ENCODE measurements at places on chromosomes 11 and 22.

DNA sequence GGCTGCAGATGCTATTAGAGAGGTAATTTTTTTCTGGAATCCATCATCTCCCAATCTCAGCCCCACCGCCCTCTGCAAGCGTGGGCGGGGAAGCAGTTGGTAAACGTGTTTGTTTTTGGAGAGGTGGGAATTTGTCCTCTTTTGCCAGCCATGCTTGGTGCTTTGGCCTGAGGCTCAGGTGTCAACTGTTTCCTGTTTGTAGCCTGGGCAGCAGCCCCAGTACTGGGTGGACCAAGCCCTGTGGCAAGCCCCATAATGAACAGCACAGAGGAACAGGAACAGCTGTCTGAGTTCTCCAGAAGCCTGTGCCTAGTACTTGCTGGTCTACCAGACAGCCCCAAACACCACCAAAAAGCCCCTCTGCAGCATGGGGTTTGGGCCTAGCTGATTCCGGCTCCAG, 39.6 kb downstream of the POU2F3 start:
- no peak for DNase-seq

GRCh38 chr11:45211732-45212131, 65.3 kb downstream of the PRDM11 start:
- no peak for DNase-seq

DNA sequence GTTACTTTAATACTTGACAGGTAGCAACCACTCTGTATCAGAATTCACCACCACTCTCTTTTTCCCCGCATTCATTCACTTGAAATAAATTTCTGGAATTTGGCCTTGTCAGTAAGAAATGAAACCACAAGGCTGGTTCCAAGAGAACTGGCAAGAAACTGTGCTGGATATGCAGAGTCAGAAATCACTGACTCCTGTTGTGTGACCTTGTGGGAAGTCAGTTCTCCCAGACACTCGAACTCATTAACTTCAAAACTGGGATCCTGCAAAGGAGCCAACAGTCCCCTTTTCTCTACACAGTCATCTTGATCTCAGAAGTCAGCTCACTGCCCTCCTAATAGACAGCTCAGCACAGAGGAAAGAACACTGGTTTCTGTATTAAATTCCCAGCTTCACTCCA, 142.7 kb downstream of the LRRC4C start:
- DNase-seq, result no peak

- peak; percentile 94 for DNase-seq
Observed at GRCh38 chr11:119205574-119206510, at the start of gene CBL. TSS of gene CBL (plus strand) at chr11:119206339. CDS start at chr11:119206418, 79 bp downstream.

- no peak for DNase-seq
Observed at GRCh38 chr22:50107529-50107928, 17.7 kb downstream of the MOV10L1 start.

DNA sequence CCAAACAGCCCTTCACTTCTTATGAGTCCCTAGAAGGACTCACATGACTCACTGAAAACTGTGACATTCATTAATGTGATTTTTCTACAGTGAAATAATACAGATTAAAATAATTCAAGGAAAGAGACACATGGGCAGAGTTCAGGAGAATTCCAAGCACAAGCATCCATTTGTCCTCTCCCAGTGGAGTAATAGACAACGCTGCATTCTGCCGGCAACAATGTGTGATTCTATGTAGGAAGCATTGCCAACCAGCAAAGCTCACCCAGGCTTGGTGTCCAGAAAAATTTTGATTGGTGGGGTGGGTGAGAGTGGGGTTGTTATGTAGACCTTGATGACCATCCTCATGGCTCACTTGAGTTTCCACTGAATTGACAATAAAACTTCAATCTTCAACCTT, 123.9 kb downstream of the VPREB1 start:
- no peak for DNase-seq

- no peak for DNase-seq
Observed at GRCh38 chr22:49799431-49800075, 28.1 kb downstream of the BRD1 start.

GRCh38 chr11:9823439-9823838, 159.6 kb downstream of the SWAP70 start:
- DNase-seq, result no peak

DNA sequence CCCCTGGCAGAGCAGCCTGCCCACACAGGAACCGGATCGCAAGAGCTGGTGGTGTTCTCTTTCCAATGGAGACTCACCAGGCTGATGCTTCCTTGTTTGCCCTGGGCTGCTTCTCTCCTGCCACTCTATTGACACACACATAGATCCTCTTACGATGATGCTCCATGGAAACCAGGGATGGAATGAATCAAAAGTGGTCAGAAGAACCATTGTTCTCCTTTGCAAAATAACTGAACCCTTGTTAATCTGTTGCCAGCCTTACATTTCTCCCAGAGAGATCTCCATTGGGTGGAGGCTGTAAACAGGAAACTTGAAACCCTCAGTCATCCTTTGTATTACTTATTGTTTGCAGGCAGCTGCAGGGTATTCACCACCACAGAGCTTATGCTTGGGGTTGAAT, 24.6 kb upstream of the LDLRAD3 start:
- no peak for DNase-seq

DNA sequence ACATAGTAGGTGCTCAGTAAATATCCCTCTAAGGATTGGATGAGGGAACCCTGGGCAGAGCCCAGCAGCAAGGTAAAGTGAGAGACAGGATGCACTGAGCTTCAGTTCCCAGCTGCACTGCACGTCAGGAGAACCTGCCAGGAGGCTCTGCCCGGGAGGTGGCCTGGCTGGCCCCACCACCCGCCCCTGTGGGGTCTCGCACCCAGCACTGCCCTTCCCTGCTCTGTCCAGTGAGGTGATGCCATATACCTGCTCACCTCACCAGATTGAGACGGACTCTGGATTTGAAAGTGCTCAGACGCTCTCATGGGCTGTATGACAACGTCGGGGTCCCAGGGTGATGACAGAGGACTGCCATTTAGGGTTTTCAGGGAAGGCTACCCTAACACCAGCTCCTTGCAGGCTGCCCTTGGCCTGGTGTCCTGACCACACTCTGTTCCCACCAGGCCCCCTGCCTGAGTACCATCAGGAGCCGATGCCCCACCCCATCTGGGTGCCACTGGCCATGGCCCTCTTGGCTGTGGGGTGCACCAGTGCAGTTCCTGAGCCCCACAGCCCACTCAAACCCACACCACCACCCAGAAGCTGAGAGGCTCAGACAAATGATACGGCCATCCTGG, 61.7 kb upstream of the FGF3 start:
- DNase-seq, result no peak

GRCh38 chr11:62295504-62295903, 3.4 kb downstream of the SCGB1D4 start:
- no peak for DNase-seq

DNA sequence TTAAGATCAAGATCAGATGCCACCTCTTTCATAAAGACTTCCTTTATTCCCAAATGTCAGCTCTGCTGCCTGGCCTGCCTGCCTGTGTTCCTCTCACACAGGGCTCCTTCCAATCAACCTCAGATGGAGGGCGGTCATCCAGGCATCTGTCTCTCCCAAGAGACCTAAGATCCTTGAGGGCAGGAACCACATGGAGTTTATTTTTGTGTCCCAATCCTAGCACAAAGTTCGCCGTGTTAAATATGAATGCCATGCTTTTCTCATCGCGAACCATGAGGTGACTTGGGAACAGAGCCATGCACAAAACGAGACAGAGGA, 72.7 kb upstream of the ARFGAP3 start:
- DNase-seq, result no peak
